ENCODE measurements at places on chromosomes 3 and 15.

GRCh38 chr3:30201715-30202114 lies 404.7 kb upstream of the TGFBR2 start:
- DNase-seq, result no peak

- DNase-seq, result no peak
Observed at GRCh38 chr3:56019490-56020146, 448.6 kb downstream of the ERC2 start.

DNA sequence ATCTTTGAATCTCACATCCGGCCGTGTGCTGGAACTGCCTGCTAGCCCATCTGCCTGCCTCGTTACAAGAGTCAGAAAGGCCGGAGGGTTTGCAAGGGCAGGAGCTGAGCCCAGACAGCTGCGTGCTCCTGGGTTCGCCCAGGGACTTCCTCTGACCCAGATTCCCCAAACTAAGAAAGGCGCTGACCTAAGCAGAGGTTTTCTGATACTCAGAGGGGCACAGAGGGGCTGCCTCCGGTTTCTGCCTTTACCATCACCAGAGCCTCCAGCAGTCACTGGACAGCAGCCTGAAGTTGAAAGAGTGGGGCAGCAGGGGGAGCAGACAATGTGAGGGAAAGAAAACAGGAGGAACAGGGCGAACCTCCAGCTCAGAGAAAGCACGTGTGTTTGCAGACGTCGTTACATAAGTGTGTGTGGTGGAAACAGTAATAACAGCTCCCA lies 33.4 kb upstream of the RAD18 start:
- DNase-seq, result no peak

- no peak for DNase-seq
Observed at GRCh38 chr3:191376516-191377141, 46.3 kb upstream of the UTS2B start.

DNA sequence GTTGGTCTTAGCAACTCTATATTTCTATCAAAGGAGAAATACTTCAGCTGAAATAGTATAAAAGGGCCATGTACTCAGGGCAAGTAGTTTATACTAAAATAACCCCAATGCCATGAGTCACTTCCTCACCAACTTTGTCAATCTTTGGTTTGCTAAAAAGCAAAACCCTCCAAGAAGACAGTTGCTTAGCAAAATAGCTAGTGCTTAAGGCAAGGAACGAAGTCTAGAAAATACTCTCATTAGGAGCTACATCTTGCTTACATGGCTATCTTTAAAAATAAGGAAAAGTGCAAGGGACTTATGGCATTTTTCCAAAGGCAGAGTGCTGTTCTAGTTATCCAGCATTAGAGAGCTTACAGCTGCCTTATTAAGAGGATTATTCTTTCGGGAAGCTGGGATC lies 28.4 kb downstream of the P3H2 start:
- DNase-seq, result no peak
